Prostate gland (tissue), 2 donors: ENCODE measurements at places on chromosomes 6 and 20. TPM values are rescaled to one million over a fixed set of nuclear protein-coding genes. Genes with fewer than 3 reads are reported as not detected.

DNA sequence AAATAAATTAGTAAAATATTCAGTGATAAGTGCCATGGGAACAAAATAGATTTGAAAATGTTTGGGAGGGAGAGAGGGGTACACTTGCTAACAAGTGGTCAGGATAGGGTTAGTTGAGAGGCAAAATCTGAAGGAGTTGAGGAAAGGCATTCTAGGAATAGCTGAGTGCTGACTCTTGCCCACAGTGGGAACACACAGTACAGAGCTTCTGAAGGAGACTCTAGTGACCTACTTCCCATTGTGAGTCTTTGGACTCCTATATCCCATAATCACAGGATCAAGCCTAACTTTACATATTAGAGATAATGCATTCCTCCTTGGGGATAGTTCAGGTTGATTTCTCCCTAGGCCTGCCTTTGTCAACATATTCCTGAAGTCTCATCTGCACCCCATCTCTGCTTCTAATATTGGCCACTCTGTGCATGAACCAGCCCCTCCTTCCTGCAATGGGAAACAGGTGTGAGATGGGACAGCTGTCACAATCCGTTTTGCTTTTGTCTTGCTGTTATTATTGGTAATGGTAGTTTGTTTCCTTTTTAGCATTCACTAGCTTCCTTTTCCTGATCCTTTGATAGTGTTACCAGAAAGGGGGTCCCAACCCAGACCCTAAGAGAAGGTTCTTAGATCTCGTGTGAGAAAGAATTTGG lies 2.6 kb upstream of the TRIM38 start:
- no peak overlapping the region for H3K4me3 ChIP-seq
- H3K4me1 ChIP-seq, result no peaks in the 10 kb centered on the region
- DNase-seq, result no peak
- H3K36me3 ChIP-seq, result no peaks in the 10 kb centered on the region
- no peak overlapping the region for H3K27ac ChIP-seq

LGSN gene
- not detected for total RNA-seq

LRRC73 gene
- total RNA-seq, result 0.68 TPM

DNA sequence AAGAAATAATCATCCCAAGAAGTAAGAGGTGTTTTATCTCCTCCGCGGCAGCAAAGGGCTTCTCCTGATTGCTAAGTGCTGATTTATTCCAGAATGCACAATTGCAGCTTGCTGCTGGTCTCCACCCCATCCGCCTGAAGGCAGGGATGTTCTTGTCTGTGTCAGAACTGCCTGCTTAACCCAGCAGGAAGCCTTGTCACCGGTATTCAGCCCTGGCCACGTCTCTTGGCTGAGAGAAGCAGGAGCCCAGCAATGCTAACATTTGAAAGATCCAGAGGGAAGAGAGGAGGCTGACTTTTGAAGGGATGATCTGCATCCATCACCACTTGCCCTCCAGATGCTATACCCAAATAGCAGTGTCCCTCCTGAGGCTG lies 4.2 kb downstream of the SCML4 start:
- no peaks in the 10 kb centered on the region for H3K4me1 ChIP-seq
- DNase-seq, result peak; percentile 12
- H3K36me3 ChIP-seq, result no peaks in the 10 kb centered on the region

SIRPA gene
- 20.3 TPM for total RNA-seq

CCN2 gene
- total RNA-seq, result 120 TPM

DNA sequence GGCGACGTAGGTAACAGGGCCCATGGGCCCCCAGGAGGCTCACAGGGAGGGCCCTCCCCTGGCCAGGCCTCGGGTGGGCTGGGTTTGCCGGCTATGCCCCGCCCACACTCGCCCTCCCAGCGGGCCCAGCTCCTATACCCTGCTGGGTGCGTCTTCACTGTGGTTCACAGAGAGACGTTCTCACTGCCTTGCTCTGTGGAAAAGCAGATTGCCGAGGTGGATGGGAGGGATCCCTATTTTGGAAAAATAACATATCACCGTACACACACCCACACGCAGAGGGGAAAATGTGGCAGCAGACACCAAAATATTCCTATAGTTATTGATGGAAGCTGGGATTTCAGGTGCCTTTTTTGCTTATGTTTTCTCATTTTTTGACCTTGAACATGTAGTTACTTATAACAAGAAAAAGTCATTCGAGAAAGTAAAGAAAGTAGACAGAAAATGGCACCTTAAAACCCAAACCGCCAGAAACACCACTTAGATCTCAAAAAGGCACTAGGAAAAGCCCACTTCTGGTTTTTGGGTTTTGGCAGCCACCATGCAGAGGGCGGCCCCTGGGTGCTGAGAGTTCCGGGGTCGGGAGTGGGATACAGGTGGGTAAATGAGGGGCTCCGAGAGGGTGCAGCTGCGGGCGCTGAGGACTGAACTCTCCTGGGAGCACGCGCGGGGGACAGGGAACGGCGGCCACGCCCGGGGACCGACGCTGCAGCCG lies 49.4 kb downstream of the TMEM242 start:
- peaks cover 4% of the 10 kb centered on the region for H3K4me1 ChIP-seq
- DNase-seq, result no peak

GRCh38 chr6:76708641-76709331 lies 636.3 kb upstream of the IMPG1 start:
- H3K27ac ChIP-seq, result no peak overlapping the region
- no peaks in the 10 kb centered on the region for H3K27me3 ChIP-seq
- no peak for DNase-seq
- H3K36me3 ChIP-seq, result no peaks in the 10 kb centered on the region

PTCRA gene
- total RNA-seq, result not detected

KIAA1755 gene
- total RNA-seq, result 10.8 TPM

DNA sequence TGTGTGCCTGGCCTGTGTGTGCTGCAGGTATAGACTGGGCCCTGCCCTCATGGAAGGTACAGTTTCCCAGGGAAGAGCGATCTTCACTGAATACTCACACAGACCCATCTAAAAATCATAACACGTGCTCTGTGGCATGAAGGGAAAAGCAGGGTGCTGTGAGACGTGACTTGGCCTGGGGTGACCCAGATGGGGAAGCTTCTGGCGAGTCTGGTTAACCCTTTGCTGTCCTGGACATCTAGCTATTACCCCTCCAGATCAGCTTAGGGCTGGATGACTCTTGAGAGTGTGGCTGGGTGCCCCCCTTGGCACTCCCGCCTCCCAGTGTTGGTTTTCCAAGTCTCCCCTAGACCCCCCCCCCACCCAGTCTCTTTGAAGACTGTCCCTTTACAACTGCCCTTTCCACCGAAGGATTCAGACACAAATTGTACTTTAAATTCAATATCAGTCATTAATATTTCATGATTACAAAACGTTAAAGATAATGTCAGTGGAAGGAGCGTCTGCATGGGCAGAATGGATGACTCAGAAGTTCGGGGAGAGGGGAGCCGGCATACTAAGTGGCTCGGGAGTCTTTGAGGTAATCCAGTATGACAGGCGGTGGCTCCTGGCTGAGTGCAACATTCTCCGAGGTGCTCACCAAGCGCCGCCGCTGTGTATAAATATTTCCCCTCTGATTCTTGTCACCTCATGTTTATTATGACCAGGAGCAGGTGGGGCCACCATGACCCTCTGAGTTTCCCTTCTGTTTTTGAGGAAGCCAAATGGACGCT lies 77.3 kb downstream of the CD40 start:
- no peaks in the 10 kb centered on the region for H3K36me3 ChIP-seq
- DNase-seq, result no peak
- H3K27me3 ChIP-seq, result no peaks in the 10 kb centered on the region
- no peaks in the 10 kb centered on the region for H3K4me1 ChIP-seq
- no peak overlapping the region for H3K27ac ChIP-seq

TMEM170B gene
- total RNA-seq, result 2.7 TPM

- no peak for DNase-seq
- no peak overlapping the region for H3K27ac ChIP-seq
- no peaks in the 10 kb centered on the region for H3K36me3 ChIP-seq
- H3K4me1 ChIP-seq, result no peaks in the 10 kb centered on the region
- H3K4me3 ChIP-seq, result no peak overlapping the region
Observed at GRCh38 chr20:1876217-1876921, 18.8 kb upstream of the SIRPA start.

GRCh38 chr6:98241630-98242029 lies 592.7 kb upstream of the POU3F2 start:
- no peaks in the 10 kb centered on the region for H3K36me3 ChIP-seq
- H3K27ac ChIP-seq, result no peak overlapping the region
- no peak for DNase-seq
- H3K4me1 ChIP-seq, result no peaks in the 10 kb centered on the region

DNA sequence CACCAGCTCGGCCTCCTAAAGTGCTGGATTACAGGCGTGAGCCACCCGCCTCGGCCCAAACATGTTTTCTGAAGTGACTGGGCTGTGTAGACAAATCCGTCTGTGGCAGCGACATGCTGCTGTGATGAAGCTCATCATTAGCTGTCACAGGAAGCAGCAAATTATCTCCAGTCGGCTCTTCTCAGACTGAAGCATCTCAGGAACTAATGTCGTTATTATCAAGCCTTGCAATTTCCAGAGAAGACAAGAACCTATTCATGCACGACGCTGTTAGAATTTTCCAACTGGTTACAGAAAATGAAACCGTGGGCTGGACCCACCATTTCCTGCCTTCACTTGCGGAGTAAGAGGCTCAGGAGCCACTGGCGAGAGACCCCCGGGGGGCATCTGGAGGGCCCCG lies 17.1 kb upstream of the NTSR1 start:
- no peaks in the 10 kb centered on the region for H3K36me3 ChIP-seq
- H3K27me3 ChIP-seq, result peaks cover 2% of the 10 kb centered on the region
- no peak overlapping the region for H3K4me3 ChIP-seq

DNA sequence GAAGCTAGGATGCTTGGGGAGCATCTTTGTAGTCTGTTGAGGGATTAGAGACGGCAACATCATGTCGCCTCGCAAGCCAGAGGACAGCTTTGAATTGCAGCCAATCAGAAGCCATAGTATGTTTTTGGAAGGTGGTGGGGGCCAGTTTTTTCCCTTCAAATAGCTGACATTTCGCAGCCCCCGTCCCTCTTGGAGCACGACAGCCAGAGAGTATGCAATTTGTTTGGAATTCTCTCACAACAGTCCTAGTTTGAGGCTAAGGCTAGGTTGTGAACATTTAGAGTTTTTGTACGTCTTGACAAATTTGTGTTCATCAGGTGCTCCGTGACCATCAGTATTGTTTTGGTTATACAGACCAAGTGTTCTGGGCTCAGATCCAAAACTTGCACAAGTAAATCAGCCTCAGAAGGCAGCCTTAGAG lies 83.3 kb downstream of the PLCB1 start:
- no peak overlapping the region for H3K27ac ChIP-seq
- no peaks in the 10 kb centered on the region for H3K36me3 ChIP-seq
- H3K27me3 ChIP-seq, result no peaks in the 10 kb centered on the region
- no peaks in the 10 kb centered on the region for H3K4me1 ChIP-seq
- no peak overlapping the region for H3K4me3 ChIP-seq
- DNase-seq, result peak; percentile 20
